ENCODE measurements at places on chromosomes 6 and 20.
A peak's percentile ranks its signal among the peaks of the same experiment; 100 is the strongest.

DNA sequence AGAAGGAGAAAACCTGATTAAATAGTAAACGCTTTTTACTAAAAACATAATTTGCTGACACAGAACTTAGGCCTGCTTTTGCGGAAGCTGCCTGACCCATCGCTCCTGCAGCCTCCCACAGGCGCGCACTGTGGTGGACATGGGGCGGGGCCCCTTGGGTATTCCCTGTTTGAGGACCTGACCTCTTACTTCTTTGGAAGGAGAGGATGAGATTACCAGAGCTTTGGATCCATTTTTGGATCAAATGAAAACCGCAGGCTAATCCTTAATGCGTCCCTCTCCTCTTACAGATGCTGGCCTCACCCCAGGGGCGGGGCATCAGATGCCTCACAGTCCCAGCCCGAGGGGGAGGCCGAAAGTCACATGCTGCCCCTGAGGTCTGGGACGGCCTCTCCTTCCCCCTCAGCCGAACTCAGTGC, 151.0 kb downstream of the SCML4 start:
- no peak for DNase-seq

DNA sequence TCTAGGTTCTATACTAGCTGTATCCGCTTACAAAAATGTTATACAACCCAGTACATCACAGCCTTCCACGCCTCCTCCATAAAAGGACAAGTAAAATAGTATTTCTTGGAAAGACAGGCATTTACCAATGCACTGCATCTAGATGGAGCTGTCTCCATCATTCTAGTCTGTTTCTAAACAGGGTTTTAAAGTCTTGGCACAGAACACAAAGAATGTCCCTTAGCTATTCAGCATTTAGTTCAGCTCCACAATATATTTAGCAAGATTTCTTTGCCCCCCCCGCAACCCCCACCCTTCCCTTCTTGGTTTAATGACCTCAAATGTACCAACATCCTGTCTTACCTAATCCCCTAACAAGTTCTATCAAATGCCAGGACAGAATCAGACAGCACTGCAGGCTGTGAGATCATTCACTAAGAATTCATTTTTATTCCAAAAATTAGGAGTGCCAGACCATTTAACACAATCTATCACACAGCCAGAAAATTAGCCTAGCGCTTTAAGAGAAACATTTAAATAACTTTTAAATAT, 198.6 kb downstream of the BACH2 start:
- DNase-seq: no peak

GRCh38 chr6:147274776-147275175, 70.6 kb downstream of the STXBP5 start:
- no peak for DNase-seq

- DNase-seq: no peak
Observed at GRCh38 chr20:845226-845868, 11.8 kb downstream of the FAM110A start.

DNA sequence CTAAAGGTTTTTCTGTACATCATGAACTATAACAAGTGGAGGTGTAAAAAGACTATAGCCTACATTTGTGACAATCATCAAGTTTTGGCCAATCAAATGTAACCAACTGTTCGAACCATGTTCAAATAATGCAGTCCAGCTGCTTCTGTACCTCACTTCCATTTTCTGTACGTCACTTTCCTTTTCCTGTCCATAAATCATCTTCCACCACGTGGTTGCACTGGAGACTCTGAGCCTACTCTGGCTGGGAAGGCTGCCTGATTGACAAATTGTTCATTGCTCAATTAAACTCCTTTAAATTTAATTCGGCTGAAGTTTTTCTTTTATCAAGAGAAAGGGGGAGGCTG, 270.4 kb upstream of the JARID2 start:
- no peak for DNase-seq

DNA sequence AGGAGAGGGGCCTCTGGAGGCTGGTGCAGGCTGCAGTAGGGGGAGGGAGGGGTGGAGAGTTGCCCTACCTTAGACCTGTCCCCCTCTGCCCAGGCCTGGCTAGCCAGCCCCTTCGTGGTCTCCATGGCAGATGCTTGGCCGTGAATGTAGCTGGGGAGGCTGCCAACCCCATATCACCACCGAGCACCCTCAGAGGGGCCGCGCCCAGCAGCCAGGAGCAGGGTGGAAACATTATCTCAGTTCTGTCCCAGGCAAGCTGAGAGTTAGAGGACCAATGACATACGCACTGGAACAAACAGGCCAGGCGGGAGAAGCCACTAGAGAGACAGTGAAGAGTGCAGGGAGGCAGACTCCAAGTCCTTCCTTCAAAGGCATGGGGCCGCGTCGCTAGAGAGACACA, 66.5 kb downstream of the LRFN2 start:
- no peak for DNase-seq

- DNase-seq: no peak
Observed at GRCh38 chr6:87731818-87732661, 30.0 kb upstream of the AKIRIN2 start.

DNA sequence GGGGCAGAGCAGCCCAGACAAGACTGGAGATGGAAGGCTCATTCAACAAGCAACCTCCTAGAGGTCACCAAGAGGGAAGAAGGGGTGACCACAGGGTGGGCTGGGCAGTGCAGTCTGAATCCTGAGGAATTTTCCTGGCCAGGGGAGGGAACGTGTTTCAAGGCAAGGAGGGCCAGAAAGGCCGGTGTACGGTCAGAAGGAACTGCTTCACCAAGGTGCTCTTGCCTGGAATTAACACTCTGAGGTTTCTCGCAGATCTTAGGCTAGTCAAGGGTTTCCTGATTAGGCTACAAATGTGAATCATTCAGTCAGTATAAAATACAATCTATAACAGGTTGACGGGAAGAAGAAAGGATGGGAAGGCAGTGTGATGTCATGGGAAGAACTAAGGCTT, 199.3 kb downstream of the LRFN2 start:
- no peak for DNase-seq

- no peak for DNase-seq
Observed at GRCh38 chr6:163500105-163500504, 85.6 kb downstream of the QKI start.

GRCh38 chr20:31713312-31714273, 9.1 kb downstream of the BCL2L1 start:
- DNase-seq: no peak

DNA sequence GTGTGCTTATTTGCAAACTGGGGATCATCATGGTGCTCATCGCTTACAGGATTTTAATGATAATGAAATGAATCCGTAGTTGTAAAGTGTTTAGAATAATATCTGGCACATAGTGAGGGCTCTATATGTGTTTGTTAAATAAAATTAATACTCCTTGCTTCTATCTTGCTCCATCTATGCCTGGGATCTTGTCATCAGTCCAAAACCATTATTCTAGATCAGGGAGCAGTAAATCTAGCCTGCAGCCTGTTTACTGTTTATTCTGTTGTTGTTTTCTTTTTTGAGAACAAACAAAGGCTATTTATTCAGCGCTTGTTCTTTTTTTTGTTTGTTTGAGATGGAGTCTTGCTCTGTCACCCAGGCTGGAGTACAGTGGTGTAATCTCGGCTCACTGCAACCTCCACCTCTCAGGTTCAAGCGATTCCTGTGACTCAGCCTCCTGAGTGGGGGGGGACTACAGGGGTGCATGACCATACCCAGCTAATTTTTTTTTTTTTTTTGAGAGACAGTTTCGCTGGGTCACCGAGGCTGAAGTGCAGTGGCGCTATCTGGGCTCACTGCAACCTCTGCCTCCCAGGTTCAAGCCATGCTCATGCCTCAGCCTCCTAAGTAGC, 8.1 kb downstream of the ACOT8 start:
- no peak for DNase-seq

GRCh38 chr6:64128301-64129024, 492.9 kb downstream of the PHF3 start:
- no peak for DNase-seq

DNA sequence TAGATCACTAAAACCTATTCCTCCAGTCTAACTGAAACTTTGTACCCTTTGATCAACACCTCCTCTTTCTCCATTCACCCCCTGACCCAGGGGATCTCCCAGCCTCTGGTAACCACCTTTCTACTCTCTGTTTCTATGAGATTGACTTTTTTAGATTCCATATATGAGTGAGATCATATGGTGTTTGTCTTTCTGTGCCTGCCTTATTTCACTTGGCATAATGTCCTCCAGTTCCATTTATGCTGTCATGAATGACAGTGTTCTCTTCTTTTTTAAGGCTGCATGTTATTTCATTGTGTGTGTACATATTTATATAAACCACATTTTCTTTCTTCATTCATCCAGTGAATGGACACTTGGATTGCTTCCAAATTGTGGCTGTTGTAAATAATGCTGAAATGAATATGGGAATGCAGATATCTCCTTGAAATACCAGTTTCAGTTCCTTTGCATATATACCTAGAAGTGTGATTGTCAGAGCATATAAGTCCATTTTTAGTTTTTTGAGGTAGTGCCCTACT, 57.7 kb downstream of the DHX35 start:
- peak; percentile 31 for DNase-seq

GRCh38 chr20:25011831-25012241, 19.3 kb upstream of the APMAP start:
- DNase-seq: no peak

DNA sequence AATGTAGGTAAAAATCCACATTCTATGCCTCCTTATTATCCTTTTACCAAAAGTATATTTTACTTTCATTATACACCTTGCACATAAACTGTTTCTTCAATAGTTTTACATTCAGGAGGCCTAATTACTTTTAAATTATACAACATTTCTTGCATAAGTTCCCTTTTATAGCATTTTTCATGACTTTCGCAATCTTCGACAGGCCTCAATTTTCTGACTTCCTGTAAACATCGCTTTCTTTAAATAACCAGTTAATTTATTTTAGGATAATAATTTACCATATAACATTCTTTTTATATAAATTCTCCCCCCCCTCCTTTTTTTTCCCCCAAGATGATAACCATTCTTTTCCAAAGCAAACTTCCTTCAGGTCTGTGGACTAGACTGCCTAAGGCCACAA, 9.2 kb downstream of the SLC35A1 start:
- DNase-seq: no peak

DNA sequence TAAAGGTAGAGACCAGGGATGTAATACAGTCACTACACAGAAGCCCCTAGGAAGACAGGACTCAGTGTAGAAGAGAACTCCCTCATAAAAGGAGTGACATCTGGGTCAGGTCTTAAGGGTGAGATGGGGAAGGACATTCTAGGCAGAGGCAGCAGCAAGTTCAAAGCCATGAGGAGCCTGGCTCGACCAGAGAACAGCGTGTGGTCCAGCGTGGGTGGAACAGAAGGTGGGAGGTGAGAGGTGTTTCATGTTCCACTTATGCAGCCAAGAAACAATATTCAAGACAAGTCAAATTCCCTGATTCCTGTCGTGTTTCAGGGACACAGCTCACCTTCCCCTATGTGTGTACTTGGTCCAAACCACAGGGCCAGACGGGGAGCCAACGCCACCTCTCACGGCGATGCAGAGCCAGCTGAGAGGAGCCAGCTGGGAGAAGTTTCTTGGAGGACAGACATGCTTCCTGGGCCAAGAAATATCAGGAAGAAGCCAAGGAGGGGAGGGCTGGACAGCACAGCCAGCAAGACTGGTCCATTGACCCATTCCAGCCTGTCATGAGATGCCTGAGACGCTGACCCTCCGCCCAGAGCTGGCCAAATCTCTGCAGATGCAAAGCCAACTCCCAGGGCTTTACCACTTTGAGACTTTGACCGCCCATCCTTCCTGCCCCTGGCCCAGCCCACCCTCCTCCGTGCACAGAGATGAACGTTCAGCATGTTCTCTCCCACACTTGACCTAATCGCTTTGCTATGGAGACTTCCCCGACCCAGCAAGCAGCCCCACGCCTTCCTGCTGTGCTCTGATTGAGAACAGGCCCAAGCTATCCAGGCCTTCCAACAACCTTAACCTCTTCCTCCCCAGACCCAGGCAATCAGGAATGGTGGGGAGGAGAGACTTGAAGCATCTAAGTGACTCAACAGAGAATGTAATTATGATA, 113.8 kb downstream of the PRND start:
- DNase-seq: no peak

- peak; percentile 96 for DNase-seq
Observed at GRCh38 chr6:26285143-26286134, 79.6 kb upstream of the BTN3A2 start.

DNA sequence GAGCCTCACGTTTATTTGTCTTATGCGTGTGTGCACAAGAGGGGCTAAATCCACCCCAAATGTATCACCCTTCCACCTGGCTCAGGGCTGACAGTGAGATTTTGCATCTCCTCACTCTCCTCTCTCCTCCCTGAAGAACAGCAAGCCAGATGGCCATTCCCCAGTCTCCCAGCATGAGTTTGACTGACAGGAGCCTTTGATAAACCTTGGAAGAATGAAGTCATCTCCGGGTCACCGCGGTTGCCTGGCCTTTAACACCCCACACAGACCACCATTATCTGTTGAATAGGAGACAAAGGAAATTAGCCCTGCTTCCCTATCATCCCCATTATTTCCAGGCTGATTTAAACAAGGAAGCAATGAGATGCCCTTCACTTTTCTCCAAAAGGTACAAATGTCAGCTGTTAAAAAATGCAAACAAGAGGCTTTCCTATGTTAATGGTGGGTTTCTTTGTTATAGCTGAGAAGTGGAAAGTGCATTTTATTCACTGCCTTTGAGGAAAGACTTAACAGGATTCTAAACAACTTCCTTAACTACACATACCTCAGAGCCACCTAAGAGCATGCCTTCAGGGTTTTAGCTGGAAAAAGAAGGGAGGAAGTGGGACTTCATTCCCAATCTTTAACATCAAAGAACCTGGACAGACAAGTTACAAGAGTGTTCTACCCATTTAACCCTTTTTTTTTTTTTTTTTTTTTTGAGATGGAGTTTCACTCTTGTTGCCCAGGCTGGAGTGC, 524.8 kb upstream of the ID4 start:
- no peak for DNase-seq

- DNase-seq: no peak
Observed at GRCh38 chr20:39658662-39659409, 696.7 kb downstream of the DHX35 start.
